Neural crest cell (in vitro differentiated cells): ENCODE measurements at places on chromosomes 11 and 22.

GRCh38 chr11:75429902-75430713 lies 2.9 kb downstream of the KLHL35 start:
- H3K4me3 ChIP-seq: peak overlapping the region; percentile 83
- H3K4me1 ChIP-seq: peaks cover 35% of the 10 kb centered on the region
- peaks cover 13% of the 10 kb centered on the region for H3K36me3 ChIP-seq
- peak; percentile 48 for DNase-seq

GRCh38 chr11:41955066-41955465 lies 495.6 kb upstream of the LRRC4C start:
- H3K36me3 ChIP-seq: no peaks in the 10 kb centered on the region
- H3K4me3 ChIP-seq: no peak overlapping the region
- DNase-seq: no peak
- H3K27me3 ChIP-seq: no peaks in the 10 kb centered on the region
- H3K27ac ChIP-seq: no peak overlapping the region

GRCh38 chr11:94558468-94558867 lies 8.7 kb upstream of the PIWIL4 start:
- no peak for DNase-seq
- no peaks in the 10 kb centered on the region for H3K27me3 ChIP-seq
- no peaks in the 10 kb centered on the region for H3K36me3 ChIP-seq
- peaks cover 25% of the 10 kb centered on the region for H3K4me1 ChIP-seq
- no peak overlapping the region for H3K4me3 ChIP-seq
- no peak overlapping the region for H3K27ac ChIP-seq

GRCh38 chr11:17771841-17772401 lies 37.3 kb downstream of the KCNC1 start:
- peaks cover 11% of the 10 kb centered on the region for H3K4me1 ChIP-seq
- no peak for DNase-seq
- no peak overlapping the region for H3K4me3 ChIP-seq
- peaks cover 4% of the 10 kb centered on the region for H3K36me3 ChIP-seq
- H3K27ac ChIP-seq: no peak overlapping the region
- no peaks in the 10 kb centered on the region for H3K27me3 ChIP-seq

- no peaks in the 10 kb centered on the region for H3K27me3 ChIP-seq
- H3K4me3 ChIP-seq: no peak overlapping the region
- H3K36me3 ChIP-seq: no peaks in the 10 kb centered on the region
- H3K27ac ChIP-seq: no peak overlapping the region
Measured at GRCh38 chr22:24466716-24467328, 28.3 kb upstream of the UPB1 start.

GRCh38 chr22:27876684-27877083 lies 42.4 kb downstream of the PITPNB start:
- peaks cover 2% of the 10 kb centered on the region for H3K36me3 ChIP-seq
- H3K4me1 ChIP-seq: peaks cover 34% of the 10 kb centered on the region
- H3K27ac ChIP-seq: no peak overlapping the region
- no peak for DNase-seq
- H3K27me3 ChIP-seq: no peaks in the 10 kb centered on the region

DNA sequence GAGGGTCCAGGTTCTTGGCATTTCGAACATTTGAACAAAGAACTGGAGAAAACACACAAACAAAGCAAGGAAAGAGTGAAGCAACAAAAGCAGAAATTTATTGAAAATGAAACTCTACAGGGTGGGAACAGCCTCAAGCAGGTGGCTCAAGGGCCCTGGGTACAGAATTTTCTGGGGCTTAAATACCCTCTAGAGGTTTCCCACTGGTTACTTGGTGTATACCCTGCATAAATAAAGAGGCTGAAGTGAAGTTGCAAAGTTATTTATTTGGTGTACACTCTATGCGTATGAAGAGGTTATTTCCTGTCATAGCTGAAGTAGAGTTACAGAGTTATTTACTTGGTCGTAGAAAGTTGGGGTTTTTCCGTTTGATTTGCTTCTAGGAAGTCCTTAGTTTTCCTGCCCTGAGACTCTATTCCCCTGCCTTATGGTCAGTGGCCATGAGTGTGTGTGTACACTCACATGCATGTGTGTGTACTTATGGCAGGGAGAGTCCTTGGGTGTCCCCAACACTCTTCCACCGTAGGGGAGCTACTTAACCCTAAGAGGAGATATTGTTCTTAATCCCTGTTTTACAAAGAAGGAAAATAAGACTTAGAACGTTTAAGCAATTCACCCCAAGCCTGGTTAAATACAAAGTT lies 5.6 kb upstream of the SMCO4 start:
- no peak overlapping the region for H3K27ac ChIP-seq
- DNase-seq: no peak
- no peak overlapping the region for H3K4me3 ChIP-seq
- peaks cover 1% of the 10 kb centered on the region for H3K4me1 ChIP-seq

DNA sequence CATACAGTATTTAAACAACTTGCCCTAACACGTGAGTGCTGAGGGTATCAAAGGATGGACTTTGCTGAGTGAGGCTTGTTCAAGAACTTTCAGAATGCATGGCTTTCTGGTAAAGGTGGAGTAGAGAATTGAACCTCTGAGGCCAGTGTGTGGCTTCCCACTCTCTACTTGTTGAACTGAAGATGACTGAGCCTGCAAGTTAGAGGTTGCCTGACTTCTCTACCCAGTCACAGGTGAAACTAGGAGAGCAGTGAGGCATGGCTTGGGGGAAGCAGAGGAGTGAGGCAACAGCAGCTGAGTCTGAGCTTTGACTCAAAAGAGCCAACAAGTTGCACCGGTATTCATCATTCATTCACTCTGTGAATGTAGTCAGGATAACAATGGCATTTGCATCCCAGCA lies 256.4 kb upstream of the SESN3 start:
- no peaks in the 10 kb centered on the region for H3K27me3 ChIP-seq
- H3K27ac ChIP-seq: no peak overlapping the region
- DNase-seq: no peak
- peaks cover 3% of the 10 kb centered on the region for H3K4me1 ChIP-seq

GRCh38 chr11:130804306-130805076 lies 111.8 kb downstream of the SNX19 start:
- DNase-seq: no peak
- H3K27ac ChIP-seq: no peak overlapping the region
- H3K36me3 ChIP-seq: peaks cover 4% of the 10 kb centered on the region
- H3K27me3 ChIP-seq: no peaks in the 10 kb centered on the region

DNA sequence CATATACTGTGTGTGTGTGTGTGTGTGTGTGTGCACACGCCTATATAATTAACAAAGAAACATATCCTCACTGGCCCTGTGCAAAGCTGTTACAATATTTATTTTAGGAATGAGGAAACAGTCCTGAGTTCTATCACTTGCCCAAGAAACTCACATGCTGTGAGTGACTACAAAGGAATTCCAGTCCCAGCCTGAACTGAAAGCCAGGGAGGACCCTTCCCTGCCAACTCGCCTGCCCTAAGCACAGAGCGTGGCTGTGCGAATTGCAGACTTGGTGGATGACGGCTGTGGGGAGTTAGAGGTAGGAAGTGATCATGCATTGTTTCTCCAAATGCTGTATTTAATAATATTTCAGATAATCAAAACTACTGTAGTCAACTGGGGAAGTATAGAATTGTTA lies 26.4 kb upstream of the CD5 start:
- peaks cover 22% of the 10 kb centered on the region for H3K4me1 ChIP-seq
- no peak overlapping the region for H3K27ac ChIP-seq
- H3K4me3 ChIP-seq: no peak overlapping the region
- no peaks in the 10 kb centered on the region for H3K36me3 ChIP-seq

GRCh38 chr22:48218889-48219420 lies 1456.5 kb downstream of the TBC1D22A start:
- H3K4me1 ChIP-seq: no peaks in the 10 kb centered on the region
- no peak overlapping the region for H3K27ac ChIP-seq
- H3K4me3 ChIP-seq: no peak overlapping the region
- H3K27me3 ChIP-seq: peaks cover 5% of the 10 kb centered on the region
- H3K36me3 ChIP-seq: no peaks in the 10 kb centered on the region

- DNase-seq: no peak
- no peaks in the 10 kb centered on the region for H3K4me1 ChIP-seq
- no peak overlapping the region for H3K4me3 ChIP-seq
- no peak overlapping the region for H3K27ac ChIP-seq
Measured at GRCh38 chr22:24519496-24519895, 24.4 kb downstream of the UPB1 start.

DNA sequence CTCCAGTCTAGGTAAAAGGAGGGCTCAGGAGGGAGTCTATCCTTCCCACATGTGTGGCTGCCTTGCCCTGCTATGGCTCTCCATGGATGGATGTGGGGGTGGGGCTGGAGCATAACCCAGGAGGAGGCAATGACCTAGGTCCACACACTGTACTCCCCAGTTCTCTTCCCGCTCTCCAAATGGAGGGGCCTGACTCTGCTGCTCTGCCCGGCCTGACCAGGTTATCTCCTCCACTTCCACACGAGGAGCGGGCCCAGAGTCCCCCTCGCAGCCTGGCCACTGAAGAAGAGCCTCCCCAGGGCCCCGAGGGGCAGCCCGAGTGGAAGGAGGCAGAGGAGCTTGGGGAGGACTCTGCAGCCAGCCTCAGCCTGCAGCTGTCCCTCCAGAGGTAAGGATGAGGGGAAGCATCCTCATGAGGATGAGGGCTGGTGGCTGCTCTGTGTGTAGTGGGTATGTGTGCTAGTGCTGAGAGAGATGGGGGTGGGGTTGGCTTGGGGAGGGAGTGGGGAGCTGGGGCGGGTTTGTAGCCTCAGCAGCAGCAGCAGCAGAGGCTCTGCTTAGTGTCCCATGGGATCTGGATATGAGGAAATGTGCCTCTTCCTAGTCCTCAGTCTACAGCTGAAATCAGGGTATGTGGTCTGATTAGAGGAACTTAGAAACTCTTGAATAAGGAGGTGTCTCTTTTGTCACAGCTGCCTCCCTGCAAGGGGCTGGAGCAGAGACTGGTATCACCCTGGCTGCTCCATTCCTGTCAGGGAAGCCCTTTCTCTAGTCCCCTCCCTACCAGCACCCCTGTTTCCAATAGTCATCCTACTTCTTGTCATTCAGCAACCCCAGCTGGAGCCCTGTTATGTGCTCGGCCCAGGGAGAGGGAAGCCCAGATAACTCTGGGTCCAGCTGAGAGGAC lies 54.1 kb downstream of the CEP164 start:
- no peaks in the 10 kb centered on the region for H3K27me3 ChIP-seq
- peaks cover 6% of the 10 kb centered on the region for H3K4me1 ChIP-seq
- no peak for DNase-seq
- H3K27ac ChIP-seq: no peak overlapping the region

GRCh38 chr11:63917692-63918506 lies 935 bp upstream of the RCOR2 start:
- peak; percentile 66 for DNase-seq
- H3K4me1 ChIP-seq: peaks cover 29% of the 10 kb centered on the region
- H3K36me3 ChIP-seq: no peaks in the 10 kb centered on the region
- peak overlapping the region; percentile 92 for H3K4me3 ChIP-seq
- H3K27ac ChIP-seq: peak overlapping the region; percentile 95
- peaks cover 7% of the 10 kb centered on the region for H3K27me3 ChIP-seq

DNA sequence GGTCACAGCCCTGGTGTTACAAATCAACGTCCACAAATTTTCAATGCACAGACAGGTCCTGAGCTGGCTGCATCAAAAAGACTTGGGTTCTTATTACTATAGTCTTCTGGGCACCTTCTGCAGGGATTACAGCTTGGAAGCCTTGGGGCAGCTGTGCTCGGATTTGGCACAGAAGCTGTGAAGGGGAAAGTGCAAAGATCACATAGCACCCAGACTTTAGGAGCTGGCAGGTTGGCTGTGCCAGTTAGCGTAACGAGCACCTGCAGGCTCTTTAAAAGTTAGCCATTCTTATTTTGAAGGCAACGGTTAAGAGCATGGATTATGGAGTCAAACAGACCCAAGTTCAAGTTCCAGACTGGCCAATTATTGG lies 100.4 kb downstream of the ARL14EP start:
- H3K36me3 ChIP-seq: no peaks in the 10 kb centered on the region
- no peak overlapping the region for H3K4me3 ChIP-seq
- no peak overlapping the region for H3K27ac ChIP-seq
- no peaks in the 10 kb centered on the region for H3K27me3 ChIP-seq

DNA sequence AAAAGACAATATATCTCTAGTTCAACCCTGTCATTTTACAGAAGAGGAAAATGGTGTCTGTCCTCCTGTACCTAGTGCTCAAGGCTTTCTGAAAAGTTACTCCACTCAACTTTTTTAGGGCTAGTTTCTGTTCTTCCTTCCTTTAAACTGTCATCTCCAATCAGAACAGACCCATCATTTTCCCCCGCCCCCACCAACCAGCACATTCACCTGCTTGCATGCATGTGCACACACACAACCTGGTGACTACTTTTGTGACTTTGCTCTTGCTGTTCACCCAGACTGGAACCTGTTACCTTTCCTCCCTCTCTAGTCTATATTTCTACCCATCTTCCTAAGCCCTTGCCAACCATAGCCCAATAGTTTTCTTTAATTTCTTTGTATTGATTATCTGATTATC lies 5.6 kb downstream of the FBXO7 start:
- H3K4me1 ChIP-seq: peaks cover 20% of the 10 kb centered on the region
- no peak overlapping the region for H3K27ac ChIP-seq
- H3K36me3 ChIP-seq: no peaks in the 10 kb centered on the region
- H3K4me3 ChIP-seq: peak overlapping the region; percentile 16
- no peak for DNase-seq

GRCh38 chr11:2382936-2383851 lies 6.1 kb downstream of the CD81 start:
- DNase-seq: no peak
- H3K27me3 ChIP-seq: no peaks in the 10 kb centered on the region
- peaks cover 14% of the 10 kb centered on the region for H3K4me1 ChIP-seq
- peak overlapping the region; percentile 51 for H3K4me3 ChIP-seq
- H3K36me3 ChIP-seq: no peaks in the 10 kb centered on the region

DNA sequence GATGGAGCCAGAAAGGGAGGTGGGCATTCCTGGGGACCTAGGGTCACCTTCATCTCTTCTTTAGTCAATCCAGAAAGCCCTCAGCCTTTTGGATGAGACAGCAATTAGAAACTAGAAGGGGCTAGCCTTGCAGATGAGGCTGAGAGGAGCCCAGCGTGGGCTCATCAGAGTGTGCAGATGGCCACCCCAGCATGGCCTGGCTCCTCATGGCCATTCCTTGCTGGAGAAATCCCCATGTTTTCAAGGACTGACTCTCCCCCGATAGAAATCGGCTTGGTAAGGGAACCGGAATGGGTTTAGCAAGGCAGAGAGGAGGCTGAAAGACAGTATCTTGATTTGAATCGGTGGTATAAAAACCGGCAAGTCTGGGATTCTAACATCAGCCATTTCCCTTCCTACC lies 274.6 kb downstream of the BUD13 start:
- no peaks in the 10 kb centered on the region for H3K36me3 ChIP-seq
- DNase-seq: no peak
- H3K27ac ChIP-seq: no peak overlapping the region
- H3K27me3 ChIP-seq: peaks cover 36% of the 10 kb centered on the region

GRCh38 chr22:20316217-20316843 lies 3.5 kb downstream of the DGCR6L start:
- peaks cover 33% of the 10 kb centered on the region for H3K4me1 ChIP-seq
- no peak for DNase-seq
- no peaks in the 10 kb centered on the region for H3K27me3 ChIP-seq
- no peak overlapping the region for H3K27ac ChIP-seq
- peak overlapping the region; percentile 92 for H3K4me3 ChIP-seq
